ENCODE measurements at places on chromosomes 7 and 10.

DNA sequence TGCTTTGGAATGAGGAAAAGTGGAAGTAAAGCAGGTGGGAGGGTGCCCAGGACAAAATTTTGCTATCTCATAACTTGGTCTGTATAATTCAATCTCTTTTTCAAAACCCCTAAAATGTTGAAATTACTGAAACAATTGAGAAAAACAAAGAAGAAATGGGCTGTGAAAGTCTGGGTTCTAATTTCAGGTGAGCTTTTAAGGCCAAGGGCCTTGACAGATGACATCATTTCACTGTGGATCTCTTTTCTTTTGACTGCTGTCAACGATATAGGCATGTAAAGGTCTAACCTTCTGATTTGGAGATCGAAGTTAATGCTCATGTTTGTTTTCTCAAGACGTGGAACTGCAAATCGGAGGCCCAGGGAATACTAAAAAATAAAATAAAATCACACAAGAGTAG is 127.8 kb downstream of the ITGA8 start:
- no peak for DNase-seq

GRCh38 chr7:129332254-129333035 is 101.8 kb upstream of the STRIP2 start:
- no peak for DNase-seq

GRCh38 chr10:75470901-75471300 is 39.5 kb downstream of the LRMDA start:
- no peak for DNase-seq

GRCh38 chr7:142838461-142839213 is 16.2 kb upstream of the EPHB6 start:
- no peak for DNase-seq

All from HEK293T (cell line).